ENCODE measurements at places on chromosomes 5 and 9. TPM values are rescaled to one million over a fixed set of nuclear protein-coding genes. Genes with fewer than 3 reads are reported as not detected.

SPAAR gene
- total RNA-seq = 0.29 TPM

TUSC1 gene
- 20.8 TPM for total RNA-seq

FAM221B gene
- total RNA-seq = not detected

PHF24 gene
- total RNA-seq = 0.12 TPM

CCNI2 gene
- 3.8 TPM for total RNA-seq

SH3RF2 gene
- total RNA-seq = 16.3 TPM

CCDC171 gene
- total RNA-seq = 0.94 TPM

C1QTNF3 gene
- 0.36 TPM for total RNA-seq

FOXD4L5 gene
- not detected for total RNA-seq

PTGER4 gene
- 36.8 TPM for total RNA-seq

ARID3C gene
- not detected for total RNA-seq

AJM1 gene
- 0.51 TPM for total RNA-seq

PSD2 gene
- total RNA-seq = not detected

OMD gene
- not detected for total RNA-seq

ECM2 gene
- total RNA-seq = not detected

SLC6A3 gene
- not detected for total RNA-seq
